ENCODE measurements at places on chromosomes 4 and X.

GRCh38 chr4:6362896-6363295 is 93.2 kb downstream of the WFS1 start:
- no peak for DNase-seq

DNA sequence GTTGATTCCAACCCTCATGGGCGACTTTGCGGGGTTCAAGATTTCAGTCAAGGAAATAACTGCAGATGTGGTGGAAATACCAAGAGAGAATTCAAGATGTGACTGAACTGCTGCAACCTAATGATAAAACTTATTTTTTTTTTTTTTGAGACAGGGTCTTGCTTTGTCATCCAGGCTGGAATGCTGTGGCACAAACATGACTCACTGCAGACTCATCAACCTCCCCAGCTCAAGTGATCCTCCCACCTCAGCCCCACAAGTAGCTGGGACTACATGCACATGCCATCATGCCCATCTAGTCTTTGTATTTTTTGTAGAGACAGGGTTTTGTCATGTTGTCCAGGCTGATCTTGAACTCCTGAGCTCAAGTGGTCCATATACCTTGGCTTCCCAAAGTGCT is 19.5 kb upstream of the WDFY3 start:
- no peak for DNase-seq

GRCh38 chr4:85414972-85415371 is 60.0 kb upstream of the ARHGAP24 start:
- no peak for DNase-seq

- no peak for DNase-seq
Observed at GRCh38 chrX:12970691-12971202, 4.2 kb upstream of the TMSB4X start.

- DNase-seq, result no peak
Observed at GRCh38 chrX:20061855-20062254, 54.9 kb downstream of the MAP7D2 start.

DNA sequence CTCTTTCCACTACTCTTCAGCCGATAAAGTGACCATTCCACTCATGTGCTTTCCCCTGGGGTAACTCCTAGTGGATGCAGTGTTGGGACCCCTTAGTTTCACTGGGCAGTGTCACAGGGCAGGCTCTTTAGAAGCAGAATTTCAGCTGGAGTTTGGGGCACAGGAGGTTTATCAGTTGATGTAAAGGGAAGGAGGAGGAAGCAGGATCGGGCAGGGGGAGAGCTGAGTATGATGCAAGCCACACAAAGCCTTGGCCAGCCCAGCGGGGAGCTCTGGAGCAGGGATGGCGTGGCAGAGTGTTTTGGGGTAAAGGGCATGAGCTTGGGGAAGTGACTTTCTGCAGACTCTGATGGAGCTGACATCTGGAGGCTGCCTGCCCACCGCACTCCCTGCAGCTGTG is 19.3 kb downstream of the WDR13 start:
- no peak for DNase-seq

GRCh38 chr4:189533603-189534002 is 407.1 kb upstream of the FRG1 start:
- no peak for DNase-seq

DNA sequence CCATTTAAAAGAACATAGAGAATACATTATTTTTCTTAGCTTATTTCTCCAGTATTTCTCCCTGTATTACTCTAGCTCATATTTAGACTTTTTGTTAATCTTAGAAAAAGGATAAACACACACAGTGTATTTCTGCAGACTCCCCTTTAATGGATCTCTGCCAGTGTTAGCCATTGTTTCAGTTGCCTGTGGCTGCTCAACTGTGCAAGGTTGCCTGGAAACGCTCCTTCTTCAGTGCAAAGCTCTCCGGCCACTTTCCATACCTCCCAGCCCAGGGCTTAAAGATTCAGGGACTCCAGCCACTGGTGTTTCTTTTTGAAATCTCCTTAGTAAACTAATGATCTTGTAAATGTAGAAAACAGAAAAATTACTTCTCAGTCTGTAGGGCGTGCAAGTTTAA is 104.9 kb downstream of the SLIT2 start:
- no peak for DNase-seq

DNA sequence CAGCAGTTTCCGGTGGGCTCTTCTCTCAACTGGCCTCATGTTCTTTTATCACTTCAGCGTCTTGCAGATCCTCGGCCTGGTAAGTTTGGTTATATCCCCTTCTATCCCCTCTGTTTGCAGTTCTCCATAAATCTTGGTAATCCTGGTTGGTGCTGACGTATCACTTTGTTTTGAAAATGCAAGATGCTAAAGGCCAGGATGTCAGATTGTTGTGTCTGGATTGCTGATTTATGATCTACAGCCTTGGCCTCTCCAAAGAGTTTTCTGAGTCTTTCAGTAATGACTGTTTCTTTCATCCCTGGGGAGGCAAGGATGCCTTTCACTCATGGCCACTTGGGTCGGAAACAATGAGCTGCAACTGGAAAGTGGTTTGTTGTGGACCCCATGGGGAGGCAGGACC is 146.4 kb downstream of the AMMECR1 start:
- no peak for DNase-seq

GRCh38 chr4:55256787-55257186 is 89.3 kb upstream of the SRD5A3 start:
- DNase-seq, result no peak

DNA sequence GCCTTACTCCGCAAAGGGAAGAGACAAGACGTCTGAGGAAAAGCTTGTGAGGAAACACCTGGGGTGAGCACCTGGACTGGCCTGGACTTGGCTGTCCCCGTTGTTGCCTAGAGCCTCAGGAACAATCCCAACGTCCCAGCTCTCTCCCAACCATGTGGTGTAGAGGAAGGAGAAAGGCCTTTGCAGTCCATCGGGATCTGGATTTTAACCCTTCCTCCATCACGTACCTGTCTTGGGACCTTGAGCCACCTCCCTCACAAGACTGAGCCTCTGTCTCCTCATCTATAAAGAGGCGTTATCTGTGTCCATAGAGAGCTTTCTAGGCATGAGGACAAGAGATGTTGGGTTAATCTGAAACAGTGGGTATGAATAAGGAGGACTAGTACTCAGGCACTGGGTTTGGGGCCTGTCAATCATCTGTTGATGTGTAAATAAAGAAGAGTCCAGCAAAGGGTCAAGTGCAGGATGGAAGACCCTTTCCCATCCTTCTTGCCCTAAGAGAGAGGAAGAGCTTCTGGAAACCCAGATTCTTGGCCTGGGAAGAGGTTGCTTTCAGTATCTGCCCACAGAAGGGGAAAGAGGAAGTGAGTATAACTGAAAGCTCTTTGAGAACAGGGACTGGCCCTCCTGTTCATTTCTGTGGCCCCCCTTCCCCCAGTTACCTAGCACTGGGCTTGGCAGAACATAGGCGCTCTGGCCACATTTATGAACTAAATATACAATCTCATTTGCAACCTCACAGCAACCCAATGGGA is 137.1 kb downstream of the PJA1 start:
- DNase-seq, result no peak

DNA sequence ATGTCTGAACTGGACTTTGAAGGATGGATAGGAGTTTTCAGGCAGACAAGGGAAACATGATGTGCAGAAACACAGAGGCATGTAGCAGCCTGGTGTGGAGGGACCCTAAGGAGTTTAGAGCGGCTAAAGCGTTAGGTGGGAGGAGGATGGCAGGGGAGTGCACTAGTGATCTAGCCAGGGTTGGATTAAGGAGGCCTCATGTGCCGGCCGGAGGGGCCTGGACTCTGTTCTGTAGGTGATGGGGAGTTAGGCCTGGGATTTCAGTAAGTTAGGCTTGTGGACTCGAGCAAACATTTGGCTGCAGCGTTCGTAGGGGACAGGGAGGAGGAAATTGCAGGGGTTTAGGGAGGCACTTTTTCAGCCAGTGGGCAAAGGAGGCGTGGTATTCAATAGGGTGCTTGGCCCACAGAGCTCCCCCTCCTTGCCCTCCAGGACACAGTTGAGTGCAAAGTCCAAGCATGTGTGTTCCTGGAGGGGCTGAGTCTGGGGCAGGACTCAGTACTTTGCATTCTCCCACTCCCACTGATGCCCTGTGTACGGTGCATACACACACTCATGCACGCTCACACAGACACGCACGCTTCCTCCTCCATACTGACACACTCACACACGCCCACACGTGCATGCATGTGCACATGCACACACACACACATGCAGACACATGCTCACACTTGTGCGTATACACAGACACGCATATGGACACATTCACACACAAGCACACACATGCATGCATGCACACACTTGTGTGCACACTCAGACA is 18.6 kb downstream of the PSAPL1 start:
- DNase-seq, result no peak

DNA sequence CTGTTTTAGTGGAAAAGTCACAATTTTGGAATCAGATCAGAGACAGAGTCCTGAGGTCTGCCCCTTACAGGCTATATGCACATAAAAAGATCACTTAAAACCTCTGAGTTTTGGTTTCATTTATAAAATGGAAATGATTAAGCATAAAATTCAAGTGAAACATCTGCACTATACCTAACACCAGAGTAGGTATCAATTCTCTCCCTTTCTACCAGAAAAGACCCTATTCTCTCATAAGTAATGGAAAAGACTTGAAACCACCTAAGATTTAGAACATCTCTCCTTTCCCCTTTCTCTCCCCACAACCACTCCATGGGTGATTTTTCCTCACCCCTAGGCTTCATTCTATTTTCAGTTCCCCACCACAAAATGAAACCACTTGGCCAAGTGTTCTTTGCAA is 907 bp downstream of the LHFPL1 start:
- no peak for DNase-seq

All from brain pericyte (primary cell).